ENCODE measurements at places on chromosomes 5 and 9.

DNA sequence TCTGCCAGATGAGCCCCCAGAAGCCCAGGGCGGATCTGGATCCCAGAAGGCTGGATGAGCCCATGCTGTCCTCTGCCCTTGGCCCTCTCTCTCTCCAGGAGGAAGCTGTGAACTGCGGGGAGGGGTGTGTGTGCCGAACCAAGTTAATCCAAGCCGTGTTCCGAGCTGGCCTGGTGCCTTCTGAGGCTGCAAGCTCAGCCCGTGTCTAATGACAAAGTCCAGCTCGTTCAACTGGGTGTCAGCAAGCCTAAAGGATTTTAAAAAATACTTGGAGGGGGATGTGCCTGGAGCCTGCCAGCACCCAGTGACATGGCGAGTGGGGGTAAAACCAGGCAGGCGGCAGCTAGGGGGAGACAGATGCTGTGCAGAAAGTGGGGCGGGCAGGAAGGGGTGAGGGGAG is 8.0 kb downstream of the STC2 start:
- no peak for DNase-seq

- DNase-seq, result no peak
Measured at GRCh38 chr5:122493091-122494021, 181.3 kb downstream of the SNCAIP start.

DNA sequence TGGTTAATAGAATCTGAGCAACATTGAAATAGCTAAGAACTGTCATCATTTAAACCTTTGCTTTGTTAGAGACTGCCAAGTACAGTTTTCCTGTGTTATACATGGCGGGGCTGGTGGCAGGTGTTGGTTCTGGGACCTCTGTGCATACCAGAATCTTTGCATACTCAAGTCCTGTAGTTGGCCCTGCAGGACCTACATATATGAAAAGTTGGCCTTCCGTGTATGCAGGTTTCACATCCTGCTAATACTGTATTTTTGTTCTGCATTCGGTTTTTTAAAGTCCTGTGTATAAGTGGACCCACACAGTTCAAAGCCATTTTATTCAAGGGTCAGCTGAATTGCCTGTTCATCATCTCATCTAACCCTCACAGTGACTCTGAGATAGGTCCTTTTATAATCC is 36.4 kb downstream of the LARP1 start:
- DNase-seq, result no peak

DNA sequence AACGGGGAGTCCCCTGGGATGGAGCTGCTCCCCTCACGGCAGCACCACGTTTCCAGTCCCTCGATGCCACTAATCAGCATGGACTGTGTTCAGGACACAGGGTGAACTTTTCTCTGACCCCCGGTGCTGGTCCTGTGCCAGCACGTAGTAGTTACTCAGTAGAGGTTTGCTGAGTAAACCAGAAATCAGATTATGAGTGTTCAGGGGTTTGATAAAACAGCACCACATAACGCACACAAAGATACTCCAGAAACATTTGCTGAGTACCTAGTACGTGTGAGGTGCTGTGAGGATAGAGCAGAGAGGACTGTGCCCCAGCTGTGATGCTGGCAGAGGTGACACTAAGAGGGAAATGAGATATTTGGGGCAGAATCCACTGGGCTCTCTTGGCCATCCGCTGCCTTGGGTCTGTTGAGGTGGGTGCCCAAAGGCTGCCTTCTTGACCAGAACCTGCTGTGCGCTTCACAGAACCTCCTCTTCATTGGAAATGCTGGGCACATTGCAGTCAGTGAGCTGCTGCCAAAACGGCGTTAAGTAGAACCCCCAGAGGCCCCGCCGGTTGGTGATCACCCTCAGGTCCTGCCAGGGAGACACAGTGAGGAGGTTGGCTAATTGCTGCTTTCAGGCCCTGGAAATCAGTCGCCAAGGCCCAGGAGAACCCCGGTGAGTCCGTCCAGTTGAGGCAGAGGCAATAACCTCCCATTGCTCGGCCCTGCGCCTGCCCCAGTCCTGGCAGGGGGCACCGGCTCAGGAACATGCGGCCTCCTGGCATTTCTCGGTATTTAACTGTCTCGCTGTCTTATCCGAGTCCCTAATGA is 49.4 kb downstream of the NEURL1B start:
- no peak for DNase-seq

- DNase-seq, result no peak
Measured at GRCh38 chr5:156758011-156758791, 91.9 kb upstream of the PPP1R2B start.

- no peak for DNase-seq
Measured at GRCh38 chr5:102603670-102604069, 104.9 kb upstream of the SLCO6A1 start.

DNA sequence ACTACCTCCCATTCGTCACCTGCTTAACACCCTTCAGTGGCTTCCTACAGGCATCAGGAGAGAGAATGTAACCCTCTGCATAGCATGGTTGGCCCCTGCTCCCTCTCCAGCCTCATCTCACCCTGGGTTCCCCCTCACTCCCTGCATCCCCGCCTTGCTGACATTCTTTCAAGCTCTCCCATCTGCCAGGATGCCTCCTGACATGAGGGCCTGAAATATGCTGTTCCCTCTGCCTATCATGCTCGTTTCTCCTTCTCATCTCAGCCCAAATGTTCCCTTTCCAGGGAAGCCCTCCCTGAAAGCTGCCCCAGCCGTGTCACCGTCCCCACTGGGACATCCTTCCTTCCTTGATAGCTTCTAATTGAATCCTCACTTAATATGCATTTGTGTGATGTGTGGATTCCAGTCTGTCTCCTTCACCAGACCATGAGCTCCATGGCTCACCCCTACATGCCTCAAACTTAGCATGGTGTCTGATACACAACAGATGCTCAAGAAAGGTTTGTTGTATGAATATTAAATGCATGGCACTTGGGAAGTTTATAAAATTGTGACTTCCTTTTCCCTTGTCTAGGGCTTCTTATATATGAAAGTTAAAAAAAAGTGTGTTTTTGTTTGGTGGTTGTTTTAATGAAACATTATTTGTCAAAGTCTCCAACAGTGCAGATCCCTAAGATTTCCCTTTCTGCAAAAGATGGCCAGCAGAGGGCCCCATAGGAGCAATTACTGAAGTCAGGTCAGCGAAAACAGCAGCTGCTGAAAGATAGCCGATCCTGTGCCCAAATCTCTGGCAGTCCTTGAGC is 7.3 kb upstream of the C5orf58 start:
- DNase-seq, result peak; percentile 66

GRCh38 chr9:130961511-130962300 is 22.7 kb upstream of the FIBCD1 start:
- DNase-seq, result no peak

GRCh38 chr5:63823583-63823982 is 138.7 kb downstream of the HTR1A start:
- DNase-seq, result no peak

DNA sequence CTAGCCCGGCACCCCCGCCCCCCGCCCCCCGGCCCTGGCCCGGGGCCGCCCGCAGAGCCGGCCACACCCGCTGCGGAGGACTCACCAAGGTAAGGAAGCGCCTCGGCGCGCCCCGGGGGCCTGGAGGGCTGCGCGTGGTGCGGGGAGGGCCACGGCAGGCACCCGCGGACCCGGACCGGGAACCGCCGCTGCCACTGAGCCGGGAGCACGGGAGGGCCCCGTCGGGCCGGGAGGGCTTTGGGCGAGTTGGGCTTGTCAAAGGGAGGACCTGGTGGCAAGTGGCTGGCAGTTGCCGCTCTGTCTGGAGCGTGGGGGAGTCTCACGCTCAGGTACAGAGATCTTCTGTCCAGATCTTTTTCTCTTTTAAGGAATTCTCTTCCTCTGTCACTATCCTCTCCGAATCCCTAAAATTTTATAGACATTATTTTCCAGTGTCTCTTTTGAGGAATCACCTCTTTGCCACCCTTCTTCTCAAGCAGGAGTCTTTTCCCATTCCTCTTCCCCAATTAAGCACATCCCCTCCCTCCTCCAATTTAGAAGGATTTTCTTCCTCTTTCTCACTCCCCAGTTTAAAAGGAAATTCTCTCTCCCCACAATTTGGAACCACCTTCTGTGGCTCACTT is 11.3 kb upstream of the LHX2 start:
- DNase-seq, result no peak

DNA sequence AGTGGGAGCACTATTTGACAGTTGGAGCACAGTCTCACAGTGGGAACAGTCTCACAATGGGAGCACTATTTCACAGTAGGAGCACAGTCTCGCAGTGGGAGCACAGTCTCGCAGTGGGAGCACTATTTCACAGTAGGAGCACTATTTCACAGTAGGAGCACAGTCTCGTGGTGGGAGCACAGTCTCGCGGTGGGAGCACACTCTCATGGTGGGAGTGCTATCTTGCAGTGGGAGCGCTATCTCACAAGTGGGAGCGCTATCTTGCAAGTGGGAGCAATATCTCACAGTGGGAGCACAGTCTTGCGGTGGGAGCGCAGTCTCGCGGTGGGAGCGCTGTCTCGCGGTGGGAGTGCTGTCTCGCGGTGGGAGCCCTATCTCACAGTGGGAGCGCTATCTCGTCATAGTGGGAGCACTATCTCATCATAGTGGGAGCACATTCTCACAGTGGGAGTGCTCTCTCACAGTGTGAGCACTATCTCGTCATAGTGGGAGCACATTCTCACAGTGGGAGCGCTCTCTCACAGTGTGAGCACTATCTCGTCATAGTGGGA is 56.1 kb downstream of the MED10 start:
- DNase-seq, result no peak

DNA sequence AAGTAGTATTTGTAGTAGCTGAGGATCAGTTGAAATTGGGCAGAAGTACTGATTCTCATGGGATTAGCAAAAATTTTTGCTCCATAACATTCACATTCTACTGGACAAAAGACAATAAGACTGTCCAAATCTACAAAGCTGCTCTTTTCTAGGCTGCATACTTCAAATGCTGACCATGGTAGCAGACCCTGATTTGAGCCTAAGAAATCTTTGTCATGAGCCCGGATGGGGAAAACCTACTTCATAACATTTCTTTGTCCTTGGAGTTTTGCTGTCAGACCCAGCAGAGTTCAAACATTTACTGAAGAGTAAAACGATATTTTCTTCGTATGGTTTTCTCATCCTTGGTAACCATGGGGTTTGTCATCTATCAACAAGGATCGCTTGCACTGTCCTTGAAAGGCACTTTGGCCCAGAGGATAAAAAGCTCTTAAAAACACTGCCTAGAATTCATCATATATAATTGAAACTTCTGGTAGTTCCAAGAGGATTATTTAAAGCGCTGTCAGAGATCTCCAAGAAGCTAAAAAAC is 216.9 kb downstream of the CAVIN4 start:
- DNase-seq, result no peak

DNA sequence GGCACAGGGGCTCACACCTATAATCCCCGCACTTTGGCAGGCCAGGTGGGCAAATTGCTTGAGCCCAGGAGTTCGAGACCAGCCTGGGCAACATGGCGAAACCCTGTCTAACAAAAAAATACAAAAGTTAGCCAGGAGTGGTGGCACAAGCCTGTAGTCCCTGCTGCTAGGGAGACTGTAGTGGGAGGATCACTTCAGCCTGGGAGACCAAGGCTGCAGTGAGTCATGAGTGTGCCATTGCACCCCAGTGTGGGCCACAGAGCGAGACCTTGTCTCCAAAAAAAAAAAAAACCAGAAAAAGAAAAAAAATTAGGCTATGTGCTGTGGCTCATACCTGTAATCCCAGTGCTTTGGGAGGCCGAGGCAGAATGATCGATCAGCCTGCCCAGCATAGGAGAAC is 58.5 kb upstream of the EIF4EBP3 start:
- no peak for DNase-seq

GRCh38 chr5:122907276-122907675 is 61.9 kb downstream of the SNX24 start:
- DNase-seq, result no peak

DNA sequence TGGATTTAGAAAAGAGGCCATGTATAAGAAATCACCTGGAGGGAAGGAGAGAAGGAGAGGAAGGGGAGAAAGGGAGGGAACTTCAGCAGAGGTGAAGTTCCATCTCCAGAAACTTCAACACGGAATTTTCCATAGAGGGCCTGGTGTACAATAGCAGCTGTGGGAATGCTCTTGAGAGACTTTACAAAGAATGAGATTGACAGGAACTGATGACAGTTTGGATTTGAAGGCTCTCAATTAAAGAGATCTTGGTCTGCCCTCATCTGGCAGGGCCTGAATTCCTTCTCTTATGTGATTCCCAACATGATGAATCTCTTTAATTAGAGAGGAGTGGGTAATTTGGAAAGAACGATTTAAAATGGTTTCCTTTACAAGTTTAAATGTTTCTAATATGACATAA is 143.5 kb downstream of the MLLT3 start:
- DNase-seq, result no peak

DNA sequence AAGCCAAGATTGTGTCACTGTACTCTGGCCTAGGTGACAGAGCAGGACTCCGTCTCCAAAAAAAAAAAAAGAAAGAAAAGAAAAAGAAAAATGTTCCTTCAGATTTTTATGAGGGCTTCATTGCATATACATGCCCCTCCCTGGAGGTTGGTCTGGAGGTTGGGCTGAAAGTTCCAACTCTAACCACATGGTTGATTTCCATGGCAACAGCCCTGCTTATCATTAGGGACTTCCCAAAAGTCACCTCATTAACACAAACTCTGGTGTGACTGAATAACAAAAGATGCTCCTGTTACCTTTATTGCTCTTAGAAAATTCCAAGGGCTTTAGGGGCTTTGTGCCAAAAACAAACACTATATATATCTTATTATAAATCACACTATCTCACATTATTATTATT is 113.8 kb downstream of the TMC1 start:
- DNase-seq, result no peak

DNA sequence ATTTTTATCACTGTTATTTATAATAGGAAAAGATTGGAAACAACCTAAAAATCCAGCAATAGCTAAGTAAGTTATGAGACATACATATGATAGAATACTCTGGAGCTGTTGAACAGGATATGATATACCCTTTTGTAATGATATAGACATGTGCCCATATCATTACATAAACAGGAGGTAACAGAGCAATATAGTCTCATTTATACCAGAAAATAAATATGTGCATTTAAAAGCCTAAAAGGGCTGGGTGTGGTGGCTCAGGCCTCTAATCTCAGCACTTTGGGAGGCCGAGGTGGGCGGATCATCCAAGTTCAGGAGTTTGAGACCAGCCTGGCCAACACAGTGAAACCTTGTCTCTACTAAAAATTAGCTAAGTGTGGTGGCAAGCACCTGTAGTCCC is 2.3 kb upstream of the FABP6 start:
- no peak for DNase-seq

DNA sequence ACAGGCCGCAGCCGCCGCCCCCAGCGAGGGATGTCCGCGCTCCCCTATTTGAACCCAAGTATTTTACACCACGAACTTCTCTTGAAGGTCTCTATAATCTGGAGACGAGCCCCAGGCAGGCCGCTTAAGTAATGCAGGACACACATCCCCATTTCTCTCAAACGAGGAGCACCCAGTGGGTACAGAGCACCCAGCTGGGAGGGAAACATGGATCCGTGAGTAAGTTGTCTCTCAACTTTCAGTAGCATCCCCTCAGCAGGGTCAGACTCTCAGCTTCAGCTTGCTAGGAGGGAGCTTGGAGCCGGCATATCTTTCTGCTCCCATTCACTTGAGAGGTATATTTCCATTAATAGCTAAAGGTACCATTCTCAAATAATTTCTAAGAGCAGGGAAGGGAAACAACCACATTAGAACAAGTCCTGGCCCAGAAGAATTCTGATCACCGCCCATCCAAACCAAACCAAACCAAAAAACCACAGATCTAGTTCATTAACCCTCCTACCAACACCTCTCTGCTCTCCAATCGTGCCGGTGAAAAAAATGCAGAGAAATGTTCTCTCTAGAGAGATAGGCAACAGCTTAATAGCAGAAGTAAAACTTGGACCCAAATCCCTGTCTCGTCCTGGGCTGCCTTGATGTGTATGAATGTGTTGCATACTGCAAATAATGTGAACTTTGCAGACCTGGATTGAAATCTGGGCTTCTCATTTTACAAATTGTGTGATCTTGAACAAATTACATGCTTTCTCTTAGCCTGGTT is 910 bp downstream of the TDRD7 start:
- DNase-seq, result no peak

- no peak for DNase-seq
Measured at GRCh38 chr5:147801461-147801860, 18.9 kb upstream of the JAKMIP2 start.

Data from CD4-positive, alpha-beta T cell treated with Interferon gamma for 1 hour (primary cell).